ENCODE measurements at places on chromosomes 1 and 21. TPM values are rescaled to one million over a fixed set of nuclear protein-coding genes. Genes with fewer than 3 reads are reported as not detected.
A peak's percentile ranks its signal among the peaks of the same experiment; 100 is the strongest.

- no peak for DNase-seq
These were observed 9.8 kb downstream of the FBLIM1 start for GRCh38 chr1:15768388-15768787.

DNA sequence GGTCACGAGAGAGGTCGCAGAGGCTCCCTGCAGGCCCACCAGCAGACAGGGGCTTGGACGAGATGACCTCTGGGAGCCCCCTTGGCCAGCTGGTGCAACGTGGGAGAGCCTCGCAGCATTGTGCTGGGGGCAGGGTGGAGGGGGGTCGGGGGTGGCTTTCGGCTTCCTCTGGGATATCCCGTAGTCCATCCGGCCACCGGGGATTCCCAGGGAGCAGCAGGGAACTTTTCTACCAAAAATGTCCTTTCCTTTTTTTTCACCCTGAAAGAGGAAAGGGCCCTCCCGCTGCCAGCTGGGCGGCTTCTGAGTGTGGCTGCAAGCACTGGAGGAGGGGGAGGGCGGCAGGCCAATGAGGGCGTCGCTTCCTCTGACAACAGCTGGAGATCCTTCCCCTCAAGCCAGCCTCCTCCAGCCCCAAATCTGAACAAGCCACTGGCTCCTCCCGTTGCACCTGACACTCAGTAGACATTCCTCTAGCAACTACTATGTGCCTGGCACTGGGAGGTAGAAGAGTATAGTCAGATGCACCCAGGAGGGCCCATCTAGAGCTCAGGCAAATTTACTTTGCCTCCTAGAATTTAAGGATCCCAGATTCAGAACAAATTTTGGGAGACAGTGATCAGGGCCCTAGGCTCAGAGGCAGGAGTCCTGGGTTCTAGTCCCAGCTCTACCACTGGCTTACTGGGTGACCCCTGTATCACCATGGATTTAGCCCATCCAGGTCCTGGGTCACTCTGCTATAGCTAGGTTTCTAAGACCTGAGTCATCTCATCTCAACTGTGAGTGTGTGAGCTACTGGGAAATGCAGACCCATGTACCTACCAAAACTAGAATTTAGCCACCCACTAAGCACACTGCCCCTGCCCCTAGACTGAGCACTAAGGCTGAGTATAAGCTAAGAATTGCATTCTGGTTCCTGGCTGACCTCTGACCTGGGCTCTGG is 2.7 kb downstream of the MOB3C start:
- peak; percentile 94 for DNase-seq

- no peak for DNase-seq
These were observed 95.9 kb upstream of the CCDC190 start for GRCh38 chr1:162956922-162957321.

GRCh38 chr21:37700641-37701202 is 215.5 kb downstream of the KCNJ6 start:
- peak; percentile 46 for DNase-seq

The NEK7 gene
- 65.6 TPM for total RNA-seq

The CTH gene
- 22.2 TPM for total RNA-seq

All from thyroid gland (tissue), 4 donors.